ENCODE measurements at places on chromosomes 5 and 9. TPM values are rescaled to one million over a fixed set of nuclear protein-coding genes. Genes with fewer than 3 reads are reported as not detected.

The OR5C1 gene
- not detected for total RNA-seq

The QRFP gene
- not detected for total RNA-seq

The RNF183 gene
- not detected for total RNA-seq

The SVEP1 gene
- total RNA-seq: 9.8 TPM

The DDX4 gene
- total RNA-seq: not detected

The TOPORS gene
- 23.1 TPM for total RNA-seq

The SPATA31C1 gene
- not detected for total RNA-seq

The PCDHAC1 gene
- total RNA-seq: 0.35 TPM
